ENCODE measurements at places on chromosomes 6 and 20. TPM values are rescaled to one million over a fixed set of nuclear protein-coding genes. Genes with fewer than 3 reads are reported as not detected.

The SHLD1 gene
- 6.5 TPM for polyA plus RNA-seq

DNA sequence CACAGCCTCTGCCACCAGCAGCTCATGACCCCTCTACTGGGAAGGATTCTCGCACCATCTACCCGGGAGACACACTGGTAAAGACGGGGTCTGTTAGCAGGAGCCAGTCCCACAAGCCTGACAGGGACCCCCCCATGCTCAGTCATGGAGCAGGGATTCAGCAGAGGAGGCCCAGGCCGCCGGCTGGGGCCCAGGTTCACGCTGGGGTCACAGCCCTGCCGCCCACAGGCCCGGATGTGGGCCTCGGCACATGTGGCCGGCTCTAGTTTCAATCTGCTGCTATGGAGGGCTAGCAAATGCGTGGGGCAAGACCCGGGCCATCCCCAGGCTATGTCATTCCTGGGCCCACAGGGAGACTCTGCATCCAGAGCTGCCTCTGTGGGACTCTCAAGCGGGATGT, 25.1 kb downstream of the PXDC1 start:
- DNase-seq = no peak

The RAET1E gene
- polyA plus RNA-seq = 3.3 TPM

The COL20A1 gene
- polyA plus RNA-seq = 0.93 TPM

GRCh38 chr6:1117530-1118286, 194.2 kb upstream of the FOXQ1 start:
- no peak for DNase-seq

DNA sequence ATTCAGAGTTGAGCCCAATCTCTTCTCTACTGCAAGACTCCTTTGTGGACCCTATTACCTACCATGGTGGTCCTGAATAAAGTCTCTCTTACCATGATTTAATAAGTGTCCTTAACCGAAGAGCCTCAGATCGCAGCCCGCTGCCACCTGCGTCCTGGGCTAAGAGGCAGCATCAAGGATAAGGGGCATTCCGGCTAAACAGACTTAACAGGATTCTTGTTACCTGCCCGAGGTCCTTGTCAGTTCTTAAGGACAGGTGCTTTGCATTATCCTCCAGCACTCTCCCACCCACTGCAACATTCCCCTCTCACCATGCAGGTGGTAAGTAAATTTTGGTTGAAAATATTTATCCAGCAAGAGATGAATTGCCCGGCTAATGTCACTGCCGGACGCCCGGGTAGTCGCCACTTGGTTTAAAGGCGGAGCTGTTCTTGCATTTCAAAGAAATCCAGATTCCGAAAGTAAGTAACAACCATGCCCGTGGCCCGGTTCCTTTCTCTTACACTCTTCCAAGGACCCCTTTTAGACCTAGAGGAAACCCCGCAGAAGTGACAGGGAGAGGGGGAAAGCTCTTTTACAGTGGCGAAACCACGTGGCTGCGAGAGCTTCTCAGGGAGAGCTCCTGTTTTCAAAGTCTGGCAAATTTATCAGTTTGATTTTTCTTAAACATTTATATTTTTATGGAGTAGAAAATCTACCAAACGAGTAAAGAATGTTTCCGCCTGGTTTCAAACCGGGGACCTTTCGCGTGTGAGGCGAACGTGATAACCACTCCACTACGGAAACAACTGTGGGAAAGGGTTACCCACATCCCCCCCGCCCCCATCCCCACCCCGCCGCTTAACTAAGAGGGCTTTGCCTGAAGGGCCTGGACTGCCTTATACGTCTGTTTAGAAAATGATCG, 41.9 kb upstream of the PRSS16 start:
- no peak for DNase-seq

The PRDM13 gene
- polyA plus RNA-seq = 0.41 TPM

- DNase-seq = no peak
Observed at GRCh38 chr6:141744194-141744925, 388.4 kb upstream of the GJE1 start.

The KIF6 gene
- 0.39 TPM for polyA plus RNA-seq

Data from A549 (cell line).